ENCODE measurements at places on chromosomes 13 and 19.

DNA sequence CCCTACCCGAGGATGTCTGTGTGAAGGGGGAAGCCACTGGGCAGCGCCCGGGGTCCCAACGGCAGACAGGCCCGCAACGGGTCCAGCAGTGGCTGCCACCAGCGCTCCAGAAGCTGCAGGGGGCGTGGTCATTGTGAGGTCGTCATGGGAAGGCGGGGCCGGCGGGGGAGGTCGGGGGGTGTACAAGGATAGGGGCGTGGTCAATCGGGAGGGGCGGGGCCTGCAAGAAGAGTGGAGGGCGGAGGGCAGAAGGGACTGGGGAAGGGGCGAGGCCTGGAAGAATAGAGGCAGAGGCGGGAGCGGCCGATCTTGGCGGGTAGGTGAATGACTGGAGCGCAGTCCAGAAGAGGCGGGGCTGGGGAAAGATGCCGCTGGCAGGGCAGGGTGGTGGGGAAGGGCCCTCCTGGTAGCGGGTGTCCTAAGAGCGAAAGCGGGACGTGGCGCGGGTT, 4.4 kb downstream of the FUZ start:
- peak; percentile 93 for DNase-seq

GRCh38 chr13:83229574-83230305, 652.5 kb downstream of the SLITRK1 start:
- DNase-seq, result no peak

- DNase-seq, result no peak
Measured at GRCh38 chr19:40365613-40366401, 17.3 kb downstream of the PLD3 start.

- DNase-seq, result no peak
Measured at GRCh38 chr13:101773062-101773461, 320.6 kb downstream of the ITGBL1 start.

DNA sequence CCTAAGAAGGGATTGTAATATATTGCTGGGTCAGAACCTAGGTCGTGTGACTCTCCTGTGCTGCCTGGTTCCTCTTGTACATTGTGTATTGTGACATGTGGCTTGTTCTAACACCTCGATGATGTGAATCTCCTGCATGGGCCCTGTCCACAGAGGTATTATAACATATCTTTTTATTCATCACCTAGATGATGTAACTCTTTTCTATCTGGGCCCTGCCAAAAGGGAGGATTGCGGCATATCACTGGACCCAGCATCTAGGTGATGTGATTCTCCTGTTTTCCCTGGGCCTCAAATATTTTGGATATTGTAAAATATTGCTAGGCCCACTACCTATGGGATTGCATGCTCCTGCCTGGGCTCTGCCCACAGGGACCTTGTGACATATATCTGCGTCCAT, 33.4 kb upstream of the ZNF254 start:
- no peak for DNase-seq

DNA sequence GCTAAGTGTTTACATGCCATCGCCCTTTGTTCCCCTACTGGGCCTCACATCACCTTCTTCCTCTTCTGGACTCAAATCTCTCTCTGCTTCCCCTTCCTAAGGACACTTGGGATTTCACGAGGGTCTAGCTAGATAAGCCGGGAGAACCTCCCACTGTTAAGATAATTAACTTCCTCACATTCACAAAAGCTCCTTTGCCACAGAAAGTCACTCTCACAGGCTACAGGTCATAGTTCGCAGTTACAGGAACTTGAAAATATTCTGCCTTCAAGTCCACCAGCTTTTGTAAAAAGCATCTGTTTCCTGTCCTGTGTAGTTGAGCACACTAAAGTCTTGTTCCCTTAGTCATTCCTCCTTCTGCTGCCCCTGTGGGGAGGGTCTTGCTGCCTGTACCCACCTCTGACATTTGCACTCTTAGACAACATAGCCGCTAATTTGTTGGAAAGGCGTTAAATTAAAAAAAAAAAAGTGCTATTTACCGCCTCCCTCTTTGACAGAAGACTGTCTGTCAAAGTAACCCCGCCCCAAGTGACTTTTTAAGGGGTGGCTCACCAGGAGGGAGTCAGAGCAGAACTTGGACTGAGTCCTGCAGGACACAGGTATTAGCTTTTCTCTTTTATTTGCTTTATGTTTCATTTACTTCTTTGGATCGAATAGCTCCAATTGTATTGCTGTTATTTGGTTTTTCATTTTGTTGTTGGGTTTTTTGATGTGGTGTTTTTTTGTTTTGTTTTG, 26.8 kb upstream of the CEACAM21 start:
- DNase-seq, result no peak

- DNase-seq, result no peak
Measured at GRCh38 chr19:38692458-38693379, 45.3 kb downstream of the ACTN4 start.

GRCh38 chr19:15871570-15871969, 26.3 kb downstream of the CYP4F2 start:
- DNase-seq, result no peak

- DNase-seq, result no peak
Measured at GRCh38 chr19:14116918-14117578, 514 bp downstream of the PRKACA start.

GRCh38 chr13:49258089-49258796, 10.5 kb downstream of the CDADC1 start:
- DNase-seq, result no peak

DNA sequence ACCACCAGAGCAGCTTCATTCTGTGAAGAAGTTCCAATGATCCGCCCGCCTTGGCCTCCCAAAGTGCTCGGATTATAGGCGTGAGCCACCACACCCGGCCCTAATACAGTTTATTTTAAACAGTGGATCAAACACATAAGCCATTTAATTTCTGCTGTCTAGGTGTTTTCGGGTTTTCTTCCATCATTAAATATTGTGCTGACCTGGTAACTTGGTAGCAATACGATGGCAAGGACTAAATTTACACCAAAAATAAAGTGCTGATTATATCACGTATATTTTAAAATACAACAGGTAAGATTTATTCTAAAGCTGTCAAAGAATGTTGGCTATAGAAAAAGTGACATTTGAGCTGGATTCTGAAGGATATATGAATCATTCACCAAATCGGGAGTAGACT, 1.3 kb downstream of the MED4 start:
- DNase-seq, result no peak

DNA sequence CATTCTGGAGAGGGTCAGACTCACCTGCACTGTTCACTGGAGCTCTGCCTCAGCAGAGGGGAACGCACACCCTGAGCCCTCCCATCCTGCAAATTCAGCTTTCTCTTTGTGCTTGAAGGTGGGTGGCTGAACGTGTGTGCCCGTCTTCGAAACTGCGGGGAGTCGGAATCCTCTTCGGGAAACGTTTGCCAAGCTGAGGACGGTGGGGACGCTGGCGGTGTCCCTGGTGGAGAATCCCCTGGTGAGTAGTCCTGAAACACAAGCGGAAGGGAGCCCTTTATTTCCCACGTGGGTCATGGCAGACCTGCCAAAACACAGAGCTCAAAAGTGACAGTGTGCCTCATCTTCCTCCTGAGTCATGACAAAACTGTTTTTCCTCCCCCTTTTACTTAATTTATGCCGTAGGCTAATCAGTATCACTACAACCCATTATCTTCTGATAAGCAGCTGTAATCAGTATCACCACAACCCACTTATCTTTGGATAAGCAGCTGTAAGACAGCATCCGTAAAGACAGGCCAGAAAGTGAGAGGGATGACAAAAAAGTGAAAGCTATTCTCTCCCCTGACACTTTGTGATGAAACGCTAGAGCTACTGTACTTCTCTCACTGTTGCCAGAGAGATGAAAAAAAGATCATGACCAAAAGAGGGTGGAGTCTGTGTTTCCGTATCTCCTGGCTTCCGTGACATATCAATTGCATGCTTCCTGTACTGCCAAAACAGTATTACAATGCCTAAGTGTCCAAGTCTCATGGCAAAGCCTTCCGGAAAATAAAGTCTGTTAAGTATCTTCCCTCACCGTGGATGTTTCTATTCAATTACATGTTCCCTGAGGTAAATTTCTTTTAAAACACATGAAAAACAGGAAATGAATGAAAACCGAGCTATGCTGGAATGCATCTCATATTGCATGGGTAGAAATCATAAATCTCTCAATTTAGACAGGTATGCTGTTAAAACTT, 155.5 kb downstream of the TBC1D4 start:
- no peak for DNase-seq

DNA sequence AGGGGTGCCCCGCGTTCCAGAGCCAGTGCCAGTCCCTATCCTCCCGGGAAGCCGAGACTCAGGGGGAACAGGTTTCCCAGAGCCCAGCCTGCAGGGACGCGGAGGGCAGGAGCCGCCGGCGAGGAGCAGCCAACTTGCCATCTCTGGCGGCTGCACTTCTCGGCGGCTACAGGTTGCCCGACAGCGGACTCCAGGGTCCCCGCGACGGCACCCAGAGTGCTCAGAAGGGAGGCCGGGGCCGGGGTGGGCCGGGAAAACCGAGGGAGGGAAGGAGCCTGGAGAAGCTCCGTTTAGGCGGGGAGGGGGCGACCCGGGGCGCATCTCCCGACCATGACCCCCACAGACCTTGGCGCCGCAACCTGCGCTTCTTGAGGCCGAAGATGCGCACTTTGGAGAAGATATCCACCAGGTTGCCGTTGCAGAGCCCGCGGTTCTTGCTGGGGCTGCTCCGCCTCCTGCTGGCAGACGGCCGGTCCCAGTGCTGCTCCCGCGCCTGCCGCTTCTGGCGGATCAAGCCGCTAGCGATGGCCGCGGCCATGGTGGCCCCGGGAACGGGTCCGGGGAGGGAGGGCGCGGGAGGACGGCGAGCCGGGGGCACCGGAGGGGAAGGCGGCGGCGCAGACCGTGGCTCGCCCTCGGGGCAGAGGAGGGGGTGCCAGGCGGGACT, 463.8 kb downstream of the ITGBL1 start:
- peak; percentile 30 for DNase-seq

DNA sequence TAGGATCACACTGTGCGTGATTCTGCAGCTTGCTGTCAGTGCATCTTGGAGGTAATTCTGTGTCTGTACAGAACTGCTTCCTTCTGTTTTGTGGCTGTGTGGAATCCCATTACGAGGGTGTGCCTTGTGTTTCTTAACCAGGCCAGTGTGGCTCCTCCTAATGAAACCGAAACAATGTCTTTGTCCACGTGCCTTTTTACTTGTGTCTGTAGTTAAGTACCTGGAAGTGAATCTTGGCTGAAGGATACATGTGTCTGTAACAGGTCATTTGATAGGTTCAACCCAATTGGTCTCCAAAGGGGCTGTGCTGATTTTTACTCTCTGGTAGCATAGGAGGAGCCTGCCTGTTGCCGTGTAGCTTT, 13.1 kb downstream of the NOP53 start:
- no peak for DNase-seq

GRCh38 chr13:42276683-42277082, 4.7 kb downstream of the AKAP11 start:
- no peak for DNase-seq

DNA sequence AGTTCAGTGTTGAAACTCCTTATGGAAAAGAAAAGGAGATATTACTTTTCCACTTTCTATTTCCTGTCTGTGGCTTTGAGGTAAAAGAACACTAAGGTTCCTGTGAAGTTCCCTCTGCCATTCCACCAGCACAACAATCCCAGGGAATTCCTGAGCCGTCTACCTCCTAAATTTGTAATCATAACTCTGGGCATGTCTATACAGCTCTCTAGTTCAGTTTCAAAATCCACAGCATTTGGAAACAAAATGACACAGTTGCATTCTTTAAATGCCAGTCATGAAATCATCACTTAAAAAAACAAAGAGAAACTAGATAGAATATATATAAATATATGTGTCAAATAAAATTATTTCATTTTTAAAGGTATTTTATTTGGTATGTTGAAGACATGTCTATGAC, 9.0 kb upstream of the THSD1 start:
- DNase-seq, result no peak

GRCh38 chr19:49672131-49672919, 4.7 kb upstream of the PRMT1 start:
- peak; percentile 94 for DNase-seq

GRCh38 chr13:33270895-33271538, 14.5 kb downstream of the STARD13 start:
- no peak for DNase-seq

DNA sequence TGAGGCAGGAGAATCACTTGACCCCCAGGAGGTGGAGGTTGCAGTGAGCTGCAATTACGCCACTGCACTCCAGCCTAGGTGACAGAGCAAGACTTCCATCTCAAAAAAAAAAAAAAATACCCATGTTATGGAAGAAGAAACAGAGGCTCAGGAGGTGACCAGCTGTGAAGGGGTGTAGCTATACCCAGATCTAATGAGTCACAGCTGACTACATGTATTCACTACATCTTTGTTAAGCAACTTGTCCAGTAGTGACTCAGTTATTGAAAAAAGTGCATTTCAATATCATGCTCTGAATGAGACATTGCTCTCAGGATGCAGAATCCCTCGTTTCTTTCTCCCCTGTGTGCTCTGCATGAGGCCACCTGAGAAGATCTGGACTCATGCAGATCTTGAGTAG, 16.1 kb upstream of the SPART start:
- DNase-seq, result no peak

- DNase-seq, result no peak
Measured at GRCh38 chr13:113057084-113057483, 48.5 kb upstream of the F7 start.

GRCh38 chr19:9076901-9077300, 10.0 kb upstream of the OR1M1 start:
- DNase-seq, result no peak

DNA sequence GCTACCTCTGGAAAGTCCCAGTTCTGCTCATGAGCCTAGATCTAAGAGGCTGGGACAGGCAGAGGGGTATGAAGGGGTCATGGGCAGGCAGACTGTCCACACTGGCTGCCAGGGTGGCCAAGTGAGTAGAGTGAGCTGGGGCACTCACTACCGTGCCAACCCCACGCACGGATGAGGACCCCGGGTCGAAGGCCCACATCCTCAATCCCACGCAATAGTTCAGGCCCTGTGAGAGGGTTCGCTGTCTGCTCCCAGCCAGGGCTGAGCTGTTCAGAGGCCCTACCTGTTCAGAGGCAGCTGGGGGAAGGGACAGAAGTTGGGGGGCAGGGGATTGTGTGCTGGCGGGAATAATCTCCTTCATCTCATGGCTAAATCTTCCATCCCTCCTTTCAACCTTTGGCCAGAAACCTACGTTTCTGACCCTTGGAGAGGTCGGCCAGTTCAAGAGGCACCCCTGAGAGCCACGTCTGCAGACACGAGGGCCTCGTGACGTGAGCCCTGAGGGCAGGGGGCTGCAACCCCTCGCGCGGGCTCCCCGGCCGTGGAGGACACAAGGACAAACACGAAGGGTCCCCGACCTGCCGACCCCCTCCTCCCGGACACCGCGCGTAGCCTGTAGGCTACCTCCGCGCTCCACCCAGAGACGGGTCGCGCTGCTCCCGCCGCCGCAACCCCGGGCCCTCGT, 1.0 kb upstream of the RPS5 start:
- DNase-seq, result no peak

GRCh38 chr13:57569986-57570385, 61.6 kb upstream of the PCDH17 start:
- DNase-seq, result no peak
